ENCODE measurements at places on chromosomes 6 and 20.

GRCh38 chr6:37407948-37408347 lies 25.1 kb upstream of the CMTR1 start:
- no peak for DNase-seq

DNA sequence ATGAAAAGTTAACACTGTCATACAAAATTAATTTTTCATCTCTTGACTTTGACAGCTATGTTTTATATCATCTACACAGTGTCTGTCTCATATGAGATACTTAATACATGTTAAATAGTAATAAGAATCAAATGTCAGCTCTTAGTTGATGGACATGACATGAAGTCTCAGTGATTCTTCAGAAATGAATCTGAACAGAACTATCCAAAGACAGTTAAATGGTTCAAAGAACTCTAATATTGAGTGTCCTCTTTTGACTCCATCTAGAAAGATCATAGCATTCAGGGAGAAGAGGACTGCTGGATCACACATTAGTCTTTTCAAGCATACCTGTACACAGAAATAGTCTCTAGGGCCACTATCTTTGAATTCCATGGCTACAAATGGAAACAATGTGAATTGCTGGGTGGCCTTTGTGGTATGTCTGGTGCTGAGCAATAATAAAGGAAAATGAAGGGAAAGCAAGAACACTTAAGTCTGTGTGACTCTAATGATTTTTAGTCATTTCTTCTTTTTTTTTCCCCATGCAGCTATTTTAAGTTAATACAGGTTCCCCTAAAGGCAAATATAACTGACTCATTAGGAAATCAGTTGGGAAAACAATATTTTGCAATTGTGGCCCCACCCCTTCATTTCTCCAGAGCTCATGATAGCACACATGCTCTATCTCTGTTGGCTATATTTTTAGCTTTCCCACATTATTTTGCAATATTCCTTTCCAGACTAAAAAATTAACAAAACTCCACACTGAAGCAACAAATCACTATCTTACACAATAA lies 367.5 kb downstream of the GRIK2 start:
- DNase-seq, result no peak

GRCh38 chr20:38369389-38369788 lies 23.1 kb downstream of the LBP start:
- no peak for DNase-seq

GRCh38 chr20:59004763-59005522 lies 2.1 kb downstream of the CTSZ start:
- no peak for DNase-seq

DNA sequence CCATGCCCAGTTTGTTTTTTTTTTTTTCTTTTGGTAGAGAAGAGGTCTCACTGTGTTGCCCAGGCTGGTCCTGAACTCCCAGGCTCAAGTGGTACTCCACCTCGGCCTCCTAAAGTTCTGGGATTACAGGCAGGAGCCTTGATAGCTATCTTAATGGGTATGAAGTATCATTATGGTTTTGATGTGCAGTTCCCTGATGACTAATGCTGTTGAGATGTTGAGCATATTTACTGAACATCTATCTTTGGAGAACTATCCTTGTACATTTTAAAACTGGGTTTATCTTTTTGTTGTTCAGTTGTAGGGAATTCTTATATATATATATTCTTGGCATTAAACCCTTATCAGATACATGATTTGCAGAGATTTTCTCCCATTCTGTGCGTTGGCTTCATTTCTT lies 21.4 kb upstream of the MYL9 start:
- no peak for DNase-seq

DNA sequence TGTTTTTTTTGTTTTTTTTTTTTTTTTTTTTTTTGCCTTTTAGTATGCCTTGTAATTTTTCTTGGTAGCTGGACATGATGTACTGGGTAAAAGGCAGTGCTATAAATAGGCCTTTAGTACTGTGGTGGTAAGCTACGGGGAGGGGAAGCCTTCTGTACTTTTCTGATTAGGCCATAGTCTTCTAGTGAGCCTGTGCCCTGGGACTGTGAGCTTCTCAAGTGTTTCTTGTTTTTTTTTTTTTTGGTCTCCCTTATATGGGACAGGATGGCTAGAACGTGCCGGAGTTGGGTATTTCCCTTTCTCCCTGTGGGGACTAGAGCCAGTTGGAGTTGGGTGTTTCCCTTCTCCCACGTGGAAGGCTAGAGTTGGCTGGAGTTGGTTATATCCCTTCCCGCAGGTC lies 59.4 kb upstream of the PRELID3B start:
- no peak for DNase-seq

DNA sequence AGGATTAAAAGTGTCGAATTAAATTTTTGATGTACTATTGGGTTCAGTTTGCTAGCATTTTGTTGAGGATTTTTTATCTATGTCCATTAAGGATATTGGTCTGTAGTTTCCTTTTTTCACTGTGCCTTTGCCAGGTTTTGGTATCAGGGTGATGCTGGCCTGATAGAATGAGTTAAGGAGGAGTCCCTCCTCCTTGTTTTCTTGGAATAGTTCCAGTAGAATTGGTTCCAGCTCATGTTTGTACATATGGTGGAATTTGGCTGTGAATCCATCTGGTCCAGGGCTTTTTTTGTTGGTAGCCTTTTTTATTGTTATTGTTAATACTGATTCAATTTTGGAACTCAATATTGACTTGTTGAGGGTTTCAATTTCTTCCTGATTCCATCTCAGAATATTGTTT lies 141.8 kb downstream of the SIM1 start:
- no peak for DNase-seq

- DNase-seq, result no peak
Observed at GRCh38 chr20:46251211-46251673, 57.1 kb downstream of the CDH22 start.

GRCh38 chr6:126033696-126034095 lies 47.4 kb downstream of the TRMT11 start:
- DNase-seq, result no peak

- DNase-seq, result no peak
Observed at GRCh38 chr20:1997483-1998192, 3.8 kb upstream of the PDYN start.
